KBM-7 (cell line): ENCODE measurements at places on chromosomes 11 and 22.

DNA sequence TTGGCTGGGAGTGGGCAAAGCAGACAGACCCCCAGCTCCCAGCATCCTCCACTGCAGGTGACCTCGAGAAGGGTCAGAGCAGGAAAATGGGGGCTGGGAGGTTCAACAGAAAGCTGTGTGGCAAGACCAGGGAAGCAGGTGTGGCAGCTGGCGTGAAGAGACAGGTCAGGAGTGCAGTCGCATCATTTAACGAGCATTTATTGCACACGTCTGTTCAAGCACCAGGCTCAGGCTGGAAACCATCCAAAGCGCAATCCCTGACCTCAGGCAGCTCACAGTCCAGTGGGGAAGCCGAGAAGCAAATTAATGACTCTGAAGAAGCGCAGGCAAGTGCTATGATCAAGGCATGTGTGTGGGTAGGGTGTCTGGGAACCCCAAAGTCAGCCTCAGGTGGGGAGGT lies 7.4 kb downstream of the SLC25A45 start:
- DNase-seq = no peak

DNA sequence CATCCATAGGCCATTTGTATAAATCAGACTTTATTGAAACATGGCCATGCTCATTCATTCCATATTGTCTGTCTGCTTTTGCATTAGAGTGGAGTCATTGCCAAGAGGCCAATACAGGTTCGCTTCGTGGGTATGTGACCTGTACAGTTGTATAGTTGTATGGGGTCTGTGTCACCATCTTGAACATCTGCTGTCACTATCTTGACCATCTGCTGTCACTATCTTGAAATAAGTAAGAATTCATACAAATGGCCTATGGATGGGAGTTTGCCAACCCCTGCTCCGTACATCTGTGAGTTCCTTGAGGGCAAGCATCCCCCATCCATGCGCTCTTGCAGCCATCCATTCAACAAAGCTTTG lies 44.4 kb upstream of the ANO1 start:
- no peak for DNase-seq

GRCh38 chr22:21984793-21985192 lies 2.2 kb upstream of the TOP3B start:
- DNase-seq = no peak

- no peak for DNase-seq
Observed at GRCh38 chr11:109130910-109131309, 291.1 kb upstream of the C11orf87 start.

DNA sequence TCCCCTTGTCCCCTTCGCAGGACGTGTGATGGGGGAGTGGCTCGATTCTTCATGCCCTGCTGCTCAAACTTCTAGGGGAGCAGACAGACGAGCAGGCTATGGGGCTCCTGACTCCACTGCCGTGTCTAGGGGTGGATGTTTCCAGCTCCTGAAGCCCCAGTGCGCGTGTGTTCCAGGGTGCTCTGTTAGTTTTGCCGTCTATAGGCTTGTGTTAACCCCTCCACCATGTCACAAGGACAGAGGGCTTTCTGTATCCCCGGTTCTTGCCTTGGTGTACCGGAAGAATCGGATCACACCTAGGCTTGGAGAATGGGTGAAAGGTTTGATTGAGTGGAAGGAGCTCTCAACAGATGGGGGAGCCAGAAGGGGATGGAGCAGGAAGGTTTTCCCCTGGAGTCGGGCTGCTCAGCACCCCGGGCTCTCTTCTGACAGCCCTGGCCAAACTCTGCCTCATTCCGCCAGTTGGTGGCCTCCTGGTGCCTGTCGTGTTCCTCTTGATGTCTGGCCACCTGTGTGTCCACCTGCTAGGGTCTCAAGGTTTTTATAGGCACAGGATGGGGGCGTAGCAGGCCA lies 810.7 kb downstream of the BRD1 start:
- DNase-seq = no peak

GRCh38 chr11:65710421-65710820 lies 1.6 kb upstream of the KAT5 start:
- no peak for DNase-seq

DNA sequence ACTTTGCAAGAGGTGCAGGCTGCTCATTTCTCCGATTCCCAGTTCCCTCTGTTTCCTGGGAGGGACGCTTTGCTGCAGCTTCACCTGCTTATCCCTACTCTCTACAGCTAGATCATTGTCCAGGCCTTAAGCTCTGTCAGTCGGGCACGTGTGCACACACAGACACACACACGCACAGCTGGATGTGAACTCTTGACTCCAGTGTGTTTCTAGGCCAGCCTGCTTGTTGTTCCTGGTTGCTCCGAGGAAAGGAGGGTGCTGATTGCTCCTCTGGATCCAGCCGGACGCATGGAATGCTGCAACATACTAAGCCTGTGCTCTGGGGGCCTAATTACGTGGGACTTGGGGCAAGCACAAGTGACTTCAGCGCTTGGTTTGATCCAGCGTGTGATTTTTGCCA lies 19.7 kb downstream of the ZNRF3 start:
- DNase-seq = no peak

GRCh38 chr11:68935516-68936357 lies 32.0 kb downstream of the IGHMBP2 start:
- DNase-seq = no peak

GRCh38 chr11:113960702-113961330 lies 14.1 kb upstream of the HTR3A start:
- no peak for DNase-seq

GRCh38 chr11:35216962-35217678 lies 78.1 kb downstream of the CD44 start:
- no peak for DNase-seq

GRCh38 chr11:106399624-106400023 lies 322.2 kb downstream of the AASDHPPT start:
- DNase-seq = no peak

- no peak for DNase-seq
Observed at GRCh38 chr11:134994431-134994830, 582.4 kb upstream of the B3GAT1 start.

GRCh38 chr22:17431179-17431578 lies 61.9 kb downstream of the CECR2 start:
- DNase-seq = no peak

- DNase-seq = no peak
Observed at GRCh38 chr11:74232311-74232950, 61.3 kb downstream of the PPME1 start.

- no peak for DNase-seq
Observed at GRCh38 chr11:68976563-68976962, 4.2 kb downstream of the MRGPRD start.

- no peak for DNase-seq
Observed at GRCh38 chr11:34990916-34991315, 74.5 kb downstream of the PDHX start.

DNA sequence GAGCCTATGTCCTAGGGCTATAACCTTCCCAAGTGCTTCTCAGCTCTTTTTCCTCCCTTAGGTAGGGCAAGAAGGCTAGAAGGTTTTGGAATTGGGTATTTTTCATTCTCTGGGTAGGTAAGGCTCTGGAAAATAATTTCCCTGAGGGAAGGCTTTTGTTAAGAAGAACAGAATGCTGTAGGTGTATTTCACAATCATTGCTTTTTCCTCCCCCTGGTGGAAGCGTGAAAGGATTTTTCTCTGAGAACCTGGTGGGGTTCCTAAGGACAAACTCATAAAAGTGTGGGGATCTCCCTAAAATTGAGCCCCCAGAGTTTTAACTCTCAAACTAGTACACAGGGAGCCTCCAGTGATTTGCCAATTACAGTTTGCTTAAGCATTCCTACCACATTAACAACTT lies 41.1 kb upstream of the NARS2 start:
- no peak for DNase-seq

DNA sequence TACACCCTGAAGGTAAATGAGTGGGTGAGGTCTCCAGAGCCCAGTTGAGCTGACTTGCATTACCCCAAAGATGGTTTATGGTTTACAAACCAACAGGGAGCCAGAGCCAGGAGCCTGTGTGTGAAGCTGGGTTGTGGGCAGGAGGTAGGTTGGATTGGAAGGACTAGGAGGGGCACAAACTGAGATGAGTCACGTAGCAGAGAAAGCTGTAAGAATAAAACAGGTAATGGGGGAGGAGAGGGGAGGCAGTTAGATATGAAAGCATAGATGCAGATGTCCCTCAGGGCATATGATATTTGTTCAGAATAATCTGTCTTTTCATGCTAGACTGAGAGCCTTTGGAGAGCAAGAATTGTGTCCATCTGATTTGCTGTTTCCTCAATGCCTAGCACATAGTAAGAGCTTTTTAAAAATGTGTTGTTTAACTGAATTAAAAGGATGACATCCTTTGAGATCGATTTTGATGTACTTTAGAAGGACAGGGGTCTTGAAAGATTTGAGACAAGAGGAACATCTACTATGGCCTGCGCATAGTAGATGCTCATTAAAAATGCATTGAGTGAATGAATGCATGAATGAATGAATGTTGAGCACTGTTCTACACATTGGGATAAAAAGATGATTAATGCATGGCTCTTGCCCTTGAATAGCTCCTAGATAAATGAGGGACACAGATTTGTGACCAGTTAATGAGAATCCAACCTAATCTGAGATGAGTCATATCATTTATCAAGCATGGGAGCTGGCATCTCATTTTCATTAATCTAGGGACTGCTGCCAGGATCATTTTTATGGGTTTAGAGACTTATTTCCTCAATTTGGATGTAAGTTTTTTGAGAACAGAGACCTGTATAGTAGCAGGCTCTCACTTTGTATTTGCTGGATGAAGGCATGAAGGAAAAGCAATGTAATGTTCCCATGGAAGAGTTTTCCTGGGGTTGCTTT lies 175.8 kb upstream of the BDNF start:
- no peak for DNase-seq

DNA sequence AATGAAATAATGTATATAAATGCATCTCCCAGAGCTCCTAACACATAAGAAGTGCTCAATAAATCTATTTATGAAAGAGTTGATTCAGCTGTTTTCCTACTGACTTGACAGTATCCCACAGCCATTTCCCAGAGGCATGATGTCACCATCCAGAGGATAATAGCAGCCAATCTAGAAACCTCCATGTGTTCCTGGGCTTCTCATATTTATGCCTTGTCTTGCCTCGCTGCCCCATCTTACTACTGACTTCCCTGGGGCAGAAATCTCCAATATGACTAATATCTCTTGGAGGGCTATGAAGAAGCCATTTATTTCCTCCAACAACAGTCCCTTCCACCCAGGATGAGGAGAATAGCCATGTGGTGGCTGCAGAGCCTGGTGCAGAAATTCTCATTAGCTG lies 115.4 kb upstream of the NAV2 start:
- DNase-seq = no peak

GRCh38 chr11:21892736-21893564 lies 299.9 kb upstream of the ANO5 start:
- no peak for DNase-seq

DNA sequence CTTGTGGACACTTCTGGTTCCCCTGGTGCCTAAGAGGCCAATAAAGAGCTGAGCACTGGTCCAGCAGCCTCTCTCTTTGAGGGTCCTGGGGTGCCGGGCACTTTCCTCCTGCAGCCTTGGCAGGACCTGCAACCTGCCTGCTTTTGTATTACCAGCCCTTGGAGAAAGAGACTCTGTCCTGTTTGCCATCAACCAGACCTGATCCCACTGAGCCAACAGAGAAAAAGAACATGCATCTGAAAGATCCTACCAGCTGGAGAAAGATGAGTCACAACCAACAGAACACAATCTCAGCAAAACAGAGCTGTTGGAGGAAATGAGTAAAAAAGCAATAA lies 321.0 kb downstream of the DDX10 start:
- no peak for DNase-seq

DNA sequence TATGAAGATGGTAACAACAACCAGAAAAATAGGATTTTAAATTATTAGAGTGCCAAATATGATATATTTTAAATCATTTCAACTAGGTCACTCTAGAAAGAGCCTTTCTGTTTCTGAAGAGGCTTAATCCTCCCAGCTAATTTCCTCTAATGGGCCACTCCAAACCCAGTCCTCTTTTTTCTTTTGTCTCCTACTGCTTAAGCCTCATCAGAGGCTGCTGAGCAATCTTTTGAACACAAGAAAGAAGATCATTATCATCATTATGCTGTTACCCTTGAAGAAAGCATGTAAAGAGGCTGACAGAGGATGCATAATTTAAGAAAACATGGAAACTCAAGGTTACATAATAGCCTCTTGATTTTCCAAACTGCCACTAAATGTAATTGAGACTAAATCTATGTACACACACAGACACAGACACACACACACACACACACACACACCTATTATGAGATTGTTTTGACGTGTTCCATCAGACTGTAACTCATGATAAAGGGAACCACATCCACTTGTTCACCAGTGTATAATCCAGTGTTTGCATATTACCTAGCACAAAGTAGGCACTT lies 519.6 kb downstream of the METTL15 start:
- no peak for DNase-seq

DNA sequence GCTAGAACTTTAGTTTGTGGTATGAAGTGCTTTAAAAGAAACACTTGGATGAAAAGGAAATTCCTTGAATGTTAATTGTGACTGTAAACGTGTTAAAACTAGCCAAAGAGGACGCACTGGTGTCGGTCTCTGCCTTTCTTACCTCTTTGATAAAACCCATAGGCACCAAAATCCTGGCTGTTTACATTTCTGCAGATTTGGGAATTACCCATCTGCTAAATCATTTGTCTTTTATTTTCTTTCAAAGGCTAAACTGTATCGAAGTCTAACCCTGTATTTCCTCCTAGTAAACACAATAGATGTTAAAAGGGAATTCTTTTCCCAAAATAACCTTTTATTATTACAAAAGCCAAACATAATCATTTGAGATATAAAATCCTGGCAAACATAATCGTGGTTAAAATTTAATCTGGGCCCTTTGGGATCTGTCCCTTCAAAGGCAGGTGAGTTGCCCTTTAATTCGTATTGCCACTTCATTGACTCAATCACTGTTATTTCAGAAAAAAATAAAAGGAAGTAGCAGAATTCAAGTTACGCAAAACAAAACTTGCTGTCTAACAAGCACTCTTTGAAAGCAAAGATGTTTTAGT lies 2.4 kb downstream of the RASSF10 start:
- no peak for DNase-seq

GRCh38 chr22:29195964-29196666 lies 9.6 kb upstream of the EMID1 start:
- no peak for DNase-seq

GRCh38 chr11:67255353-67255752 lies 10.9 kb upstream of the GRK2 start:
- no peak for DNase-seq

DNA sequence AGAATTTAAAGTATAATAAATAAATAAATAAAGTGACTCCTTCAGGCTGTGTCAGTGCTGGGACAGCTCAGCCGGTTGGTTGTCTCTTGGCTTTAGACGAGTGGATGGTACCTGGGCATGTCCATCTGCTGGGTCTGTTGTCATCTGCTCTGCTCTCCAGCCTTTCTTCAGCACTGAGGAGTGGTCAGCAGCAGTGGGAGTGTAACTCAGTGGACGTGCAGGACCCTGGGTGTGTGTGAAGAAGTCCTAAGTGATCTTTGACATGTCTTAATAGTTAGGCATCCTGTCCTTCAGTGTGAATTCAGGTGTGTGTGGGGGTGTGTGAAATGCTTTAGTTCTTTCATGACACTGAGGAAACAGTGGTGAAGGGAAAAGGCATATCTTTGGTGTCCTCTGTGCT lies 24.3 kb downstream of the AMOTL1 start:
- no peak for DNase-seq
